ENCODE measurements at places on chromosomes 1 and 21.
A peak's percentile ranks its signal among the peaks of the same experiment; 100 is the strongest.

- no peak for DNase-seq
Observed at GRCh38 chr1:218374401-218375353, 29.5 kb downstream of the TGFB2 start.

- peak; percentile 30 for DNase-seq
Observed at GRCh38 chr1:13583595-13583965, at the start of gene PDPN. PDPN (plus strand) TSS chr1:13583832; CDS start chr1:13584034, 202 bp downstream.

- no peak for DNase-seq
Observed at GRCh38 chr1:34290831-34291230, 114.1 kb downstream of the C1orf94 start.

DNA sequence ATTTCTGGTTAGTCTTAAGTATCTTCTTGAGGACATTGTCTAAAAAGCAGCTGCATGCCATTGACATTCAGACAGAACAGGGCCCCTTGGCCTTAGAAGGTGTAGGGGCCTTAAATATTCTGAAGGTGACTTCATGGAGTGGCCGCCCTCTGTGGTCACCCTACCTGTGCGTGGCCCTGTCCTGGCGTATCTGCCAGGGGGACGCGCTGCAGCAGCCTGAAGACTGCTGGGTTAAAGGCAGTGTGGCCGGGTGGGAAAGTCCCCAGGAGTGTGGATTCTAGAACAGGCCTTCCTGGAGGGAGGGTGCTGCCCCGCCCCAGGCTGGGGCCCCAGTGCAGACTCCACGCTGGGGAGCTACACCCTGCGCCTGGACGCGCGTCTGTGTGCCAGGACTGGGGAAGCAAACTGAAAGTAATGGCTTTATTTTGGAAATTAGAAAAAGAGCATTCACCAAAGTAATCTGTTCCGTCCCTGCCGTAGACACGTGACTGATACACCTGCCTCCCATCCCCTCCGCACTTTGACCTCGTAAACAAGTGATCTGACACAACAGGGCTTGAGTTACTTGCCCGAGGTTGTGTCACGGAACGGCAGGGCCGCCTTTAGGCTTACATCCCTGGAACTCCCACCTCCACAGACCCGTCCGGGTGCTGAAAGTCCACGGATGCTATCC, 1.8 kb downstream of the AGPAT3 start:
- peak; percentile 80 for DNase-seq

DNA sequence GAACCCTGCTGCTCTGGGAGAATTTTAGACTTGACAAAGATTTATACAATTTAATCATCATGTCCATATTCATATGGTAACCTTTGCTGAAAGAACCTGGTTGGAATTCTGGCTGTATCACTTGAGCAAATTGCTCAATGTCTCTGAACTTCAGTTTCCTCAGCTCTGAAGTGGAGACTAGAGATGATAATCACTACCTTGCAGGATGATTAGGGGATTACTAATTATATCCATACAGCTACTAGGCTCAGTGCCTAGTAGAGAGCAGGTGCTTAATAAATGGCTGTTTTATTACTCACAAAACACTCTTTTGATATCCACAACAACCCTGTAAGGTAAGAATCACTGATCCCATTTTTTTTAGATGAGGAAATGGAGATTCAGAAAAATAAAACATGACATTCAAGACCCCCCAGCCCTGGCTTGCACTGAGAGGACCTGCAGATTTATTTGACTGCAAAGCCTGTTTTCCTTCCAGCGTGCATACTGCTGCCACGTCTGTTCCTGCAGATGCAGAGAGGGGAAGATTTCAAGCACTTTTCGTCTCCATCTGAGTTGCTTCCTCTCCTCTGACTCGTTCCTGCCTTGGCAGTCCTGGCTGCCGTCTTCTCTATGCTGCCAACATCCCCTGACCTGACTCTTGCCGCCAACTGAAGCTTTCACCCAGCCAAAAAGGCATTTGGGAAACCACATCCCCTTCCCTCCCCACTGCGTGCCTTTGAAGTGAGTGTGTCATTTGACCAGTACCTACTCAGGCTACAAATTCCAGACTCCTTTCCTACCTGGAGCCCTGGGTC, 203.0 kb downstream of the PLPP3 start:
- DNase-seq: peak; percentile 35

- no peak for DNase-seq
Observed at GRCh38 chr1:198888379-198888943, 249.6 kb downstream of the PTPRC start.

DNA sequence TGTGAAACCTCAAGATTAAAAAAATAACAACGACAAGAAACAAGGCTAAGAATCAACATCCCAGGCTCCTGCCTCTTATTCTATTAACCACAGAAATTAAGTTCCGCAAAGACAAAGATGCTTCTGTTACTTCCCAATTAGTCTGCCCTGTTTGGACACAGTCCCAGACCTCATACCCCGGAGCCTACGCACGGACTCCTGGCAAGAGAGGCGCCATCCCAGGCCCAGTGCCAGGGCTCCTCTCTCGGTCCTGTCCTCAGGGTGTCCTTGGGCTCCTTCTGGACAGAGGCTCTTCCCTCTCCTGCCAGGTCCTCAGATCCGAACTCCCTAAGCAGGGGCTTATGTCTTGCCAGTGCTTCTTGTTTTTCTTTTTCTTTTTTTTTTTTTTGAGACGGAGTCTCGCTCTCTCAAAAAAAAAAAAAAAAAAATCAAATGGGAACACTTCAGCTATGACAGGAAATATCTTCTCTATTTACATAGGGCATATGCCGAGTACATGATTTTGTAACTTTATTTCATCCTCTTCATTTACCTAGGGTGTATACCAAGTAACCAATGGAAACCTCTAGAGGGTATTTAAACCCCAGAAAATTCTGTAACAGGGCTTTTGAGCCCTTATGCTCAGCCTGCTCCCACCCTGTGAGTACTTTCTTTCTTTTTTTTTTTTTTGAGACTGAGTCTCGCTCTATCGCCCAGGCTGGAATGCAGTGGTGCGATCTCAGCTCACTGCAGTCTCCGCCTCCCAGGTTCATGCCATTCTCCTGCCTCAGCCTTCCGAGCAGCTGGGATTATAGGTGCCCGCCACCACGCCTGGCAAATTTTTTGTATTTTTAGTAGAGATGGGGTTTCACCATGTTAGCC, 11.7 kb upstream of the ENO1 start:
- DNase-seq: peak; percentile 66

DNA sequence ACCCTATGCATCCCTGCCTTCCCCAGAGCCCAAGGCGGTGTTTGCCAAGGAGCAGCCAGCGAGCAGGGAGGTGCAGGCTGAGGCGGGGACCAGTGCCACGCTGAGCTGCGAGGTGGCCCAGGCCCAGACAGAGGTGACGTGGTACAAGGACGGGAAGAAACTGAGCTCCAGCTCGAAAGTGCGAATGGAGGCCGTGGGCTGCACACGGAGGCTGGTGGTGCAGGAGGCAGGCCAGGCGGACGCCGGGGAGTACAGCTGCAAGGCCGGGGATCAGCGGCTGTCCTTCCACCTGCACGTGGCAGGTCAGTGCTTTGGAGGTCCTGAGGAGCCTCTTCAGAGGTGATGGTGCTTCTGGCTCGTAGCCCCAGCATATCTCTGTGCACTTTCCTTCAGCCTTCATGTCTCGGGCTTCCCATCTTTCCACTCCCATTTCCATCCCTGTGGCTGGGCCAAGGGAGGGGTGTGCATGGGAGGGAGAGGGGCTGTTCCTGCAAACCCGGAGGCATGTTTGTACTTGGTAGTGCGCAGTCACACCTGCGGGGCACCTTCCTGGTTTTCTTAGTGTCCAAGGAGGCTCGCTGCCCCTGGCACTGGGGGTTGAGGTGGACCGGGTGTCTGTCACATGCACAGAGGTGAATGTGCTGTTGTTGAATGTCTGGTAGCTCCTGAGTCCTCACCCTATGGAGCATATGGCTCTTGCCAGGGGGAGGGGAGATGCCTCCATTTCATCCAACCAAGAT, 56.4 kb downstream of the OBSCN start:
- DNase-seq: no peak

DNA sequence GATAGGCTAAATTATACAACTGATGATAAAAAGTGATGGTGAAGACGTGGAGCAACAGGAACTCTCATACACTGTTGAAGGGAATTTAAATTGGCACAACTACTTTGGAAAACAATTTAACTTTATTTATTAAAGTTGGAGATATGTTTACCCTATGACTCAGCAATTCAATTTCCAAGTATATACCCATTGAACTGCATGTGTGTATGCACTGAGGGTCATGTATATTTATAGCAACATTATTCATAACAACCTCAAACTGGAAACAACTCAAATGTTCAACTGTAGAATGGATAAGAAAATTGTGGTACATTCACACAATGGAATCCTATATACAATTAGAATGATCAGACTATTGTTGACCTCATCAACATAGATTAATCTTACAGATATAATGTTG, 16.5 kb upstream of the BCAS2 start:
- no peak for DNase-seq

GRCh38 chr1:99707535-99708142, 58.8 kb downstream of the FRRS1 start:
- peak; percentile 40 for DNase-seq

DNA sequence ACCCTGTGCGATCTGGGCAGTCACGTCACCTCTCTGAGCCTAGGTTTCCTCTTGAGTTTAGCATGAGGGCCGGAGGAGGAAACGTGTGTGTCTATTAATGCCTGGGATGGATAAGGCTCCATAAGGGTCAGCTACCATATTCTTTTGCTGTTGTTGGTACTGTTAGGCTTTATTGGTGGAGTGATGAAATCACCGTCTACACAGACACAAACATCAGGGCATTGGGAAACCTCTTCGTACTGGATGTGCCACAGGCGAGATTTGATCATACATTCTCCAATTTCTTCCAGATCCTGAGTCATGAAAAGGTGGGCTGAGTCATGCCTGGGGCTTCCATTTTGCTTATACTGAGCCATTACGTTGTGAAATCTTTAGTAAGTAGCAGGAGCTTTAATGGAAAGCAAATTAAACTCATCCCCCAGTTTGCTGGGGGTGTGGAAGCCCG, 24.9 kb upstream of the GRHL3 start:
- DNase-seq: no peak

DNA sequence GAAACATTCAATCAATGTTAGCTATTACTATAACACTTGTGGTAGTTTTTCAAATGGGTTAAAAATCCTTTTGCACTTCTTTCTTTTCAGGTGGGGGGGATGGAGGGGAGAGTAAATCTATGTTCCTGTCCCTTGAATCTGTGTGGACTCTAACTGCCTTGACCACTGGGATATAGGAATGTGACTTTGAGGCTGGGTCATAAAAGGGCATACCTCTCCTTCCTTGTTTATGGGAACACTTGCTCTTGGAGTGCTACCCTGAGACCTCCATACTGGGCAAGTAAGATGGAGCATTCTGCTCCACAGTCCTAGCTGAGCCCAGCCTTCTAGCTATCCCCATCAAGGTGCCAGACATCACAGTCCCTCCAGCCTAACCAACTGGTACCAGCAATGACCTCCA, 89.3 kb upstream of the SIM2 start:
- no peak for DNase-seq

- DNase-seq: no peak
Observed at GRCh38 chr1:24955161-24955560, 25.1 kb upstream of the RUNX3 start.

DNA sequence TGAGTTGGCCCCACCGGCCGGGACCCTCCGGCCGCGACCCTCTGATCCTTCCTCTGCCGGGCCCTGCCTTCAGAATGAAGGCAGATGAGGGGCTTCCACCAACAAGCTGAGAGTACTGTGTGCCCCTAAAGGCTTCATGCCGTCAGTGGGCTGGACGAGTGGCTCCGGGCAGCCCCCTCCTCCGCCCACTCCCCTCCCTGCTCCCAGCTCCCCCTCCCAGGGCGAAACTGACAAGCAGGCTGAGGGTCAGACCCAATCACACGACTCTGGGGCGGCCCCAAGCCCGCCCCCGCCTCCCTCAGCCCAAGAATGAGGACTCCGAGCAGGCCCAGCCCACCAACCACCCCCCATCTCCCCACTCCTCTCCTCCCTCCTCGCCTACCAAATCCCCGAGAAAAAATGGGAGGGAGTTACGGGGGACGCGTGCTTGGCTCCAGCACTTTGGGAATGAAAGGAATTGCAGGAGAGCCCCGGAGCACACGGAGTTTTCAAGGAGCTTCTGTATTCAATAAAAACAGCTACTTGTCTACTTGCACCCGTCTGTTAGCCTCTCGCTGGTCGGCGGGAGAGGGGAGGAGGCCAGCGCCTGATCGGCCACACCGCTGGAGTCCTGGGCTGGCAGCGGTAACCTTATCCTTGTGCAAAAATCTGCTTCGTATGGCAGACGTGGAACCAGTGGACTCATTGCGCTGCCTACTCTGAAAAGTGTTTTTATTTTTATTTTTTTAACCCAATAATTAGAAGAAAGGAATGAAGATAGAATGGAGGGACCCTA, at the start of gene COL11A1:
Gene COL11A1, minus strand, starts transcription at position 147 of the 775 bp plus-strand sequence. CDS start 344 bp downstream, outside the sequence.
- peak; percentile 22 for DNase-seq

DNA sequence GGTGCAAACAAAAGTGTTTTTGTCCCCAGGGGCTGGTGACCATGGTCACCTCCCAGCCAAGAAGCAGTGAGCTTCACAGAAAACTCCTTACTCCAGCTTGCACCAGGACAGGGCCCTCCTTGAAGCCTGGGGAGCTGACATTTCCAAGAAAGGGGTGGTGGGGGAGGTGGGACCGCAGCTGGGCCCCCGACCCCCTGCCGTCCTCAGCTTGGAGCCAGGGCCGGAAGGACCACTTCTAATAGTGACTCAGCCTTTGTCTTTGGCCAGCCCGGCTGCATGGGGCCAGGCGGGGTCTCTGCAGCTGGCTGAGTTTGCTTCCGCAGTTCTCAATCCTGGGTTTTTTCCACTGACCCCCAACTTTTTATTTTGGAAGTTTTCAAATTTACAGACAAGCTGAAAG, 136.5 kb upstream of the POU3F1 start:
- no peak for DNase-seq

- DNase-seq: no peak
Observed at GRCh38 chr1:21680918-21681317, 11.8 kb upstream of the RAP1GAP start.

DNA sequence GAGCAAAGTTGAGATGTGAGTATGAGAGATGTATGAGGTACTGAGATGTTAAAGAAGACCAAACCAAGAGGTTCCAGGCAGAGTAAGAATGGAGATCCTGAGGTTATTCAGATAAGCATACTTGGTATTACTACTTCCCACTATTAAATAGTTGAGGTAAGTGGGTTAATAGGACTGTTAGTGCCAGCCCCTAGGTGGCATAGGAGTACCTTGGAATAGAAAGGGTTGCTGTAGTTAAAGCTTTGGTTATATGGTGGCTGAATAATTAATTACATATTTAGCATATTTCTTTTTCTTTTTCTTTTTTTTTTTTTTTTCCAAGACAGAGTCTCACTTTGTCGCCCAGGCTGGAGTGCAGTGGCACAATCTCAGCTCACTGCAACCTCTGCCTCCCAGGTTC, 397.9 kb upstream of the TMPRSS15 start:
- DNase-seq: no peak

- DNase-seq: no peak
Observed at GRCh38 chr1:40637470-40638007, 27.9 kb downstream of the RIMS3 start.
